NCI-H226 (cell line): ENCODE measurements at places on chromosomes 1 and 21.
A peak's percentile ranks its signal among the peaks of the same experiment; 100 is the strongest.

DNA sequence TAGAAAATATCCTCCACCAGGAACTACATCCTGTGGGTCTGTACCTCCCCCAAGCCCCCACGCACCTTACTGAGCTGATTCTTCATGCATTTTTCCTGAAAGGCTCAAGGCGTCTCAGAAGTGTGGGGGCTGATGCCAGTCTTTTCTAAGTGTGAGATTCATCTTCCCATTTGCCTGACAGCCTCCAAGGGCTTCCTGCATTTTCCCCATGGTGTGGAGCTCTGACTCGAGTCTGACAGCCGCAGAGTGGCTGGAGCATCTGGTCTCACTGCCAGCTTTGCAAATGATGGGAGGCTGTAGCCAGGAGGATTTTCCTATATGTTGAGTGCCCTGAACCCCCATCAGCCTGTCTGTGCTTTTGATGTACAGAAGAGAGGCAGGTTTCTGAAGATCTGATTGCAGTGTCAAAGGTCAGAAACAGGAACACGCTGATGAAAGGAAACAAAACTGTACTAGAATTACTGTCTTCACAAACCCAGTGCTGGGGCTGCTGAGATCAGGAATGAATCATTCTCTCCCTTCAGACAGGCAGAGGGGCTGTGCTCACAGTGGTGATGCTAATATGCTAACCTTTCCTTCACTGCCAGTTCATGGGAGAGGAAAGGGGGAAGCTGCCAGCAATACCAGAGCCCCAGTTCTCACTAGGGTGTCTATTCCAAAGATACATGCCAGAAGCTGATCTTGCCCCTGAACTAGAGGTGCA lies 201.5 kb upstream of the C1orf174 start:
- DNase-seq, result no peak

DNA sequence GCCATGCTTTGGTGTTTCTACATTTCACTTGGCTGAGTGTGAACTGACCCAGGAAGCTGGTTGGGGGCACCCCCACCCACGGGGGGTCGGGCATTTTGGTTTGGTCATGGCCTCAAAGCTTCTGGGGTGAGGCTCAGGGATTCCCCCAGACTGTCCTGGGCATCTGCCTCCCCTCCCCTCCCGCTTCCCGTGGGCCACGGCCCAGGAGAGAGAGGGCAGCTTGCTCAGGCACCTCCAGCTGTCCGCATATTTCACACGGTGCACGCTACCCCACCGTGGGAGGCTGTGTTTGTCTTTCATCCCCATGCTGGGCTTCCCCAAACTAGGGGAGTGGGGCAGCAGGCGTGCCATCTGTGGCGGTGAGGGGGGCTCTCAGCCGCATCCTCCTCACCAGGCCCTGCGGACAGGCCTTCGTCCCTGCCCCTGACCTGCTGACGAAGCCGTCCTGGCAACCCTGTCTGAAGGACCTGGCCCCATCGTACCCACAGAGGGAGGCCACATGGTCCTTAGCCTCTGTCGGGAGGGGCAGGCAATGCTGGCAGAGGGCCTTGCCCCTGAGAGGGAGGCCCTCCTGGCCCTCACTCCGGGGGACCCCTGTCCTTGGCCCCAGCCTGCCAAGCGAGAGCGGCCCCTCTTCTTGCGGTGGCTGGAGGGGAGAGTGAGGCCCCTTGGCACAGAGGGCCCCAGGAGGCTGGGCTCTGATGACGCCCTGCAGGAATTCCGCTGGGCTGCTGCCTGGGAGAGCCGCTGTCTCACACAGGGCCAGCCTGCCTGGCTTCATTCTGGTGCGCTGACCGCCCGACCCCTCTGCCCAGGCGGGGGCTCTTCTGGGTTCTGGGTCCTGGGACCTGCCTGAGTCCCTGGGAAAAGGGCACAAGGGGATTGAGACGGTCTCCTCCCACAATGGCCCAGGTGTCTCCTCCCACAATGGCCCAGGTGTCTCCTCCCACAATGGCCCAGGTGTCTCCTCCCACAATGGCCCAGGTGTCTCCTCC lies 22.1 kb downstream of the TP73 start:
- DNase-seq, result no peak

- no peak for DNase-seq
These were observed 3.7 kb downstream of the LEFTY2 start for GRCh38 chr1:225937048-225937968.

GRCh38 chr1:179168536-179168935 lies 60.9 kb downstream of the ABL2 start:
- DNase-seq, result no peak

GRCh38 chr1:1361233-1361981 lies 3.1 kb upstream of the MXRA8 start:
- no peak for DNase-seq

DNA sequence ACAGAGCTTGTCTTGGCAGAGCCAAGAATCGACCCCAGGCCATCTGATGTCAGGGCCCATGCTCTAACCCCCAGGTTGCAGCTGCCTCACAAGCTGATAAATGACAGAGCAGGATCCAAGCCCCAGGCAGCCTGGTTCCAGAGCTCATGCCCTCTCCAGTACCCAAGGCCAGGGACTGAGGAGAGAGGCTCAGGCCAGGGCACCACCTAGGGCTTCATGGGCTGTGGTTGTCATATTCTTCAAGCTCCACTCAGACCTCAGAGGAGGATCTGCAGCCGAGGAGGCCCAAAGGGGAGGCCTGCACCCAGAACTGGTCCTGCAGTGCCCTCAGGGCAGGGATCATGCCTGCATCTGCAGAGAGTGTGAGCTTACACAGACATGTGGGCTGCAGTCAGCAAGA lies 301.1 kb downstream of the MATN1 start:
- DNase-seq, result no peak

- DNase-seq, result no peak
These were observed 37.7 kb downstream of the CEP170 start for GRCh38 chr1:243217349-243217748.

DNA sequence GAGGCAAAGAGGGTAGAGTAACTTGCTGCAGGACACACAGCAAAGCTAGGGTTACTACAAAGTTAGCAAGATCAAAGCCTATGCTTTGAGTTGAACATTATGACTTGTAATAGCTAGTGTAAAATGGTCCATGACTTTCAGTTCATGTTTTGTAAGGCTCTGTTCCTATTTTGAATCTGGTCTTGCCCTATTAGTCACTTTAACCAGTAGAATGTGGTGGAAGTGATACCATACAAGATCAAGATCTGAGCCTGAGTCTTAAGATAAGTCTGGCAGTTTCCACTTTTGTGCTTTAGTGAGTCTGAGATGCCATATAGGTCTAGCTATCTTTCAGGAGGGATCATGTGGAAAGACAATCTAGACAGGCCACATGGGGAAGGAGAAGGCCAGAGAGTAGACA lies 282.1 kb upstream of the BRINP3 start:
- no peak for DNase-seq

GRCh38 chr1:36508257-36508656 lies 25.5 kb upstream of the CSF3R start:
- no peak for DNase-seq

DNA sequence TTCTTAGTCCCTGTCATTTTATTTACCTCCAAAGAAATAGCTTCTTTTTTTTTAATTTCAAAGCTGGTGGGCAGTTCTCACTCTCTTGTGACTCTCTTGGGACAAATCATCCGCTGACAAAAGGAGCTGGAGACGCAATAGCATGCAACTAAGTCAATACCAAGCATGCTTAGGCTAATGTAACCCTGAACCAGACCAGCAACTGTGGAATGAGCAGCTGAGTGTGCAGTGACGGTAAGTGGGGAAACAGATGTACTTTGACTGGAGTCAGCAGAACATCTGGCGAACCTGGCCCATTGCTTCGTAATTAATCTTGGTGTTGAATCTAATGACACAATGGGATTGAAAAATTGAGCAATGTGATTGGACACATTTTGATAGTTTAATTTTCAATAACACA lies 280.7 kb upstream of the PLXNA2 start:
- no peak for DNase-seq

DNA sequence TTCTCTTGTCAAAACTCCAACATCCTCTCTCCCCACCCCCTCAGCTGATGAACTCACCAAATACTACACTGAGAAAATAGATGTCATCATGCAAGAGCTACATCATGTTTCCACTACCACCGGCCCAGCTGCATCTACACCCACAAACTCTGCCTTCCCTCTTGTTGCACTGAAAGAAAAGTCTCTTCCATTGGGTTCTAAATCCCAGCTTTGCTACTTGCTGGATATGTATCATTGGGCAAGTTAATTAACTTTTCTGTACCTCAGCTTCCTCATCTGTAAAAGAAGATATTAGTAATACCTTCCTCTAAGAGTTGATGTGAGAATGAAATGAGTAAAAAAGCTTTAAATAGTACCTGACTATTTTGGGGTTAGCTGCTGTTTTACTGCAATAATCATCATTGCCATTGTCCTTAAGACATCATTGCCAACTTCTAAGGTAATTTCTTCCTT lies 108.6 kb downstream of the OLFML2B start:
- DNase-seq, result no peak

DNA sequence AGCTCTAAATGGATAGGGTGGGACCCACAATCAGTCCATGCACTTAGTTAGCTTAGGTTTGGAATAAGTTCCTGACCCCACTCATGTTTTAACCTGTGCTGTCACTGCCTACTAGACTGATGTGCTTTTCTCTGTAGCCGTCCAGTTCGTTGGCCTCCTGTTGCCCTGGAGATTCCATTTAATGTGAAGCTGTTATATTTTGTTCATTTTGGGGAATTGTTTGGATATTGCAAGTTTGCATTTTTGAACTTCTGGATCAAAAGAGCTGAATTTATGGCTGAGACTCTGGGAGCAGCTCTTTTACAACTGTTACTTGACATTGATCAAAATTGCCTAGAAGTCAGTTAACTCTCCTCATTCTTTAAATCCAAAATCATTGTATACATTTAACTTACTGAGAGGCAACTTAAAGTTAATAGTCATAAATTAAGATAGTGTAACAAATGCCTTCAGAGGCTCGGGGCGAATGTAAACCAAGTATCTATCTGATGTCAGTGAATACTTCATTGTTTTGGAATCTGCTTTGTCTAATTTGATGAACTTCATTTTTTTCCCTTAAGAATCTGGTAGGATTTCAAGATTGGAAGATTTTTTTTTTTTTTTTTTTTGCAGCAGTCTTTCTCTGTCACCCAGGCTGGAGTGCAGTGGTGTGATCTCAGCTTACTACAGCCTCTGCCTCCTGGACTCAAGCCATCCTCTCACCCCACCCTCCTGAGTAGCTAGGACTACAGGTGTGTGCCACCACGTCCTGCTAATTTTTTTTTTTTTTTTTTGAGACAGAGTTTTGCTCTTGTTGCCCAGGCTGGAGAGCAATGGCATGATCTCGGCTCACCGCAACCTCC lies 38.1 kb downstream of the MIGA1 start:
- no peak for DNase-seq

DNA sequence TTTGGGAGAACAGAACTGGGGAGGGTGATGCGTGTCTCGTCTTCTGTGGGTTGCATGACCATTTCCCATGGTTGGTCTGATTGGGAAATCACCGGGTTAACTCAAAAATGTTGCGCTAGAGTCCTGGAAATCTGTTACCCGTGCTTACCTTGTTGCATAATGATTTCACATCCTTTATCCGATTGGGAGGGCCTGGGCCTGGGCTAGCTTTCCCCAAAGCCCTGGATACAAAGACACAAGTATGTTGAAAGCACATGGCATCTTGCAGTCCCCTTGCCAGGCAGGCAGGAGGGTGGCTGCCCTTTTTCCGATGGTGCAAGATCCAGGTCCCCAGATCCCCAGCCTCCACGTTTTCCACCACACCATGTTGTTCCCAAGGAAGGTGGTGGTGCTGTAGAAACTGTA lies 582 bp downstream of the TRPM2 start:
- no peak for DNase-seq

GRCh38 chr1:177023249-177023648 lies 141.3 kb downstream of the ASTN1 start:
- DNase-seq, result no peak

- DNase-seq, result no peak
These were observed 326.4 kb downstream of the TGFB2 start for GRCh38 chr1:218671573-218671972.

DNA sequence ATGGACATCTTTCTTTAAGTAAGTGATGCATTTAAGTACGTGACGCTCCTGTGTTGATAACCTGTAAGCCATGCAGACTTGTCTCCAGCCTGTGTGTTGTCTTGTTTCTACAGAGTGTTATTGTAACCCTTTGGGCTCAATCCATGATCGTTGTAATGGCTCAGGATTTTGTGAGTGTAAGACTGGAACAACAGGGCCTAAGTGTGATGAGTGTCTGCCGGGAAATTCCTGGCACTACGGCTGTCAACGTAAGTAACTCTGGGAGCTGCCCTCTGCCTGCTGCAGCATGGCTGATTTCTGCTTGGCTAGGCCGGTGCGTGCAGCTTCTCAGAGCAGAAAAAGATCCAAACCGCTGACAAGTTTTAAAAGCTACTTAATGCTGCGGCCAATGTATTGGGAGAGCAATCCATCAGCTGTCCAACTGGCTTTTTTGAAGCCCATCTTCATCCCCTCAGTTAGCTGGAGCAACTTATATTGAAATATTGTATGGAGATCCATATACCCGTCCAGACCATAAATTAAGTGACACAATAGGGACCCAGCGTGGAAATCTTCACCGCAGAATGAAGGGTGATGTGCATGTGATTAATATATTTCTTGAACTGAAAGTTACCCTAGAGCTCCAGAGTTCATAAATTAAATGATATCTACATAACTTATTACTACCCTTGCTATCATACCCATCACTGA lies 295.9 kb downstream of the NTNG1 start:
- no peak for DNase-seq

DNA sequence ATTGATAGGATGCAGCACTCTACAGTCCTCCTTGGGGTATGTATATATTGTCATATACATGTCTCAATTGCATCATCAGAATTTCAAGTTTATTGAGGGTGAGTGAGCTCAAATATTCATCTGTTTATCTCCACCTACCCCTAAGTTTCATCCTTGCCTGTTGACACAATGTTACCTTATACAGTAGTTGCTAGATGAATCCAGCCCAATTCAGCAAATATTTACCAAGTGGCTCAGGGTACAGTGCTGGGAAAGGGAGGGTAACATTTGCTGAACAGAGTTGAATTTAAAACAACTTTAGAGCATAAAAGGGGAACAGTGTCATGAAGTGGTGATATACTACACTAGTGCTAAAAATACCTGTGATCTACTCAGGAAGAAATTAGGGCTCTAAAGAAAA lies 14.4 kb downstream of the ELAVL4 start:
- DNase-seq, result no peak

DNA sequence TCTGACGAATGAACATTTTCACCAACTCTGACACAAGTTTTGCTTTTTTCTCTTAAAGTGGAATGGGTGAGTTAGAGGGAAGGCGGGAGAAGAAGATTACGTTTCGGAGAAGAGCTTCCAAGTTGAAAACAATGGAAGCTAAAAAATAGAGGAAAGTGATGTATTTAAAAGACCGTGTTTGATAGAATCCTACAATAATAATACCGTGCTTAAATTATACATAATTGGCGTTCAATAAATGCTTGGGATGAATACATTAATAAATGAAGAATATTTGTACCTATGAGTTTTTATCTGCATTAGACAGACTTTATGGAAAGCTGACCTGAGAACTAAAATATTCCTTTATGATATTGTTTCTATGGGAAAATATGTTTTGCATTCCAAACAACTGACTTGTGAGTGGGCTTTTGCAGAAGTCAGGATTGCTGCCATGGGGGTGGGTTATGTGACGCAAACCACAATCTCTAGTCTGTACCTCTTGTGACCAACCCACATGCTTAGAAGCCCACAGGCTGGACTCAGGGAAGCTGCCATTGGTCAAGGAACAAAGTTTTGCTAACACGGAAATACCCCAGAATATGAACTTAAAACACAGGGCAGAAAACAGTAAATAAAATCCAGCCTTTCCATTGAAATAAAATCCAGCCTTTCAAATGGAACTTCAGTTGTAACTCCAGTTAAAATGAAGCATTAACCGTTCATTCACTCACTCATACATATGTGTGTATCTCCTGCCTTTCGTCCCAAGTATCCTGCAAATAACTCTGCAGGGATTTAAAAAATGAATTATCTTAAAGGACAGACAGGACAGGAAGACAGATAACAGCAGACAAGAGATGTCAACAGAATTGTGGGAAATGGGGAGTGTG lies 21.3 kb upstream of the ATF3 start:
- DNase-seq, result peak; percentile 22
